Activated CD4-positive, alpha-beta memory T cell treated with anti-CD3 and anti-CD28 coated beads, Interleukin-2, amount 10 ng/mL, durations not matched to agents 7 days and 5 days (primary cell): ENCODE measurements at places on chromosomes 1 and 21. TPM values are rescaled to one million over a fixed set of nuclear protein-coding genes. Genes with fewer than 3 reads are reported as not detected.

DNA sequence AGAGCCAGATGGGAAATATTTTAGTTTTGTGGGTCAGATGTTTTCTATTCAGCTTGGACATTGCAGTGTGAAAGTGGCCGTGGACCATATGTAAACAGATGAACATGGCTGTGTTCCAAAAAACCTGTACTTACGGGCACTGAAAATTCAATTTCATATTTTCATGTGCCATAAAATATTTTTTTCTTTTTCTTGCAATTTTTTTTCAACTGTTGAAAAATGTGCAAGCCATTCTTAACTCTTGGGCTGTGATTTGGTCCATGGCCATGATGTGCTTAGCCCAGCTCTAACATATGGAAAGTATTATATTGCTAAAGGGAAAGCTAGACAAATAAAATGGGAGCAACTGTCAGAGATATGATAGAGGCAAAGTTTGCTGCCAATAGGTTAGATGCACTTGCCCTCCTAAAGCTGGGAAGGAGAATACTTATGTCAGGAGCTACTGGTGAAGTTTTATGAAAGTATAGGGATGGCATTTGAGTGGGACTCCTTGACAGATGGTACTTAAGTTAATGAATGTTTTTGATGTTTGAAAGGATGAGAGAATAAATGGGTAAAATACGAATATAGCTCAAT is 240.3 kb downstream of the RYR2 start:
- H3K27me3 ChIP-seq = peaks cover 2% of the 10 kb centered on the region
- H3K4me3 ChIP-seq = no peak overlapping the region
- DNase-seq = no peak
- H3K4me1 ChIP-seq = no peaks in the 10 kb centered on the region
- H3K36me3 ChIP-seq = no peaks in the 10 kb centered on the region

DNA sequence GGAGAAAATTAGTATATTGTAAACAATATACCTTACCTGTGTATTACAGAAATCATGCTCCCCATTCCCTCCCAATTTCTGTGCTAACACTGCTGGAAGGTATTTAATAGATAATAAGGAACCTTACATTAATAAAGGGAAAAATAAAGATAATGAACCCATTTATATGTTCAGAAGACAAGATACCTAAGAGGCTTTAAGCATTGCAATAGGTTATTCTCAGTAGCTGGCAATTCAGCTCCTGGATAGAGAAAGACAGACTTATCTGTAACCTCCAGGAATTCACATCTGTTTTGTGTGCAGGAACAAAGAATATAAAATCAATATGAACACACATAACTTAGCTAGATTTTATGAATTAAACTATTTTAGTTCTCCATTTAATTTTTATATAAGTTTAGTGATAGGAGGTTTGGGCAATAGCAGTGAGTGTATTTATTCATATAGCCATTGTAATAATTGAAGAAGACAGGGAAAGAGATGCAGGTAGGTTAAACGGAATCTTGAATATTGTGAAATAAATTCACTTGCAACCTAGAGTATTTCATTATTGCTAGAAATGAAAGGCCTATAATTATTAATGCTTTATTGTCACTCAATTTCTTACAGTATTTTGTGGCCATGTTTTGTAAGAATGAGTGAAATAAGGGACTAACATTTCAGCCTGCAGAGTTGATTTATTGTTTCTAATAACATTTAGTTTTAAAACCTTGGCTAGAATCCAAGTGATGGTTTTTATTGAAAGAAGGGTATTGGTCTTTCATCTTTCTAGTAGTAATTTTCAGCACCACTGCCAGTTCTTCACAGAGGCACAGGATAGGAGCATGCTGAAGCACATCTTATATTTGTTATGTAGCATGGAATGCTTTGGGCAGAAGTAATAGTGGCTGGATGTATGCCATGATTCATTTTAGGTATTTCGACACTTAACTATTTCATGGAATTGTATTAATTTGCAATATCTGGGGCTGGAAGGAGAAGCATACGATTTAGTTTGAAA is 1.5 kb downstream of the XPR1 start:
- no peaks in the 10 kb centered on the region for H3K36me3 ChIP-seq
- no peak overlapping the region for H3K27ac ChIP-seq
- DNase-seq = no peak
- peaks cover 6% of the 10 kb centered on the region for H3K4me1 ChIP-seq
- no peaks in the 10 kb centered on the region for H3K27me3 ChIP-seq
- H3K4me3 ChIP-seq = no peak overlapping the region

DNA sequence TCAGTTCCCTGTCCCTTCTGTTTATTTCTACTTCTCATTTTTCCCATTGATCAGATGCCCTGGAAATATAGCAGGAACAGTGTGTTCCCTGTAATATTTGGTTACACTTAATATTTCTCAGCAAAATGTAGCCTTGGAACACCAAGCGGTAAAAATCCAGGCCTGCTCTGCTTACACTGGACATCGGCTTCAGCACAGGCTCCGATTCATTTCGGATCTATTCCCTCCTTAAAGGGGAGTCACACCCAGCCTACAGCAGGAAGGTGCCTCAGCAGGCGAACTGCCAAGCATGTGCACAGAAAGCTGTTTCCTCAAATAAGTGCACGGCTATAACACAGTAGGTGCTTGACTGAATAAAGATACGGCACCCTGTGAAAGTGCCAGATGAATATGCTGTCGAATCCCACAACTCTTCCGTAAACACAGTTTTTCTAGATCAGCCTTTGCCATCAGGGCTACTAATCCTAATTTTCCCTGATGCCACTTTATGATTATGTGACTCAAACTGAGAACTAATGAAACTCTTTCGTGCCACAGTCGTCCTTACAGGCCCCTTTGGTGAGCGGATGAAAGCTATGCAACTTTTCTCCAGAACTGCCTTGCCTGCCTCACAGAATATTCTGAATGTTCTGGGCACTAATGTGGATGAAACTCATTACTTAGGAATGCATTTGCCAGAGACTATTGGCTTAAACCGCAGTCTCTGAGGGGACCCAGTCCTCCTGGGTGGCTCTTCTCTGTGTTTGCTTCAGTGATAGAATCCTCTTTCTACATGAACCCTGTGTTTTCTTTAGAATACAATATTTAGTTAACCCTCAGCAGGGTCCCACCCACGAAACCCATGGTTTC is 275.5 kb upstream of the RUNX1 start:
- no peaks in the 10 kb centered on the region for H3K36me3 ChIP-seq
- H3K27ac ChIP-seq = no peak overlapping the region
- DNase-seq = no peak
- H3K4me1 ChIP-seq = no peaks in the 10 kb centered on the region
- no peak overlapping the region for H3K4me3 ChIP-seq

DNA sequence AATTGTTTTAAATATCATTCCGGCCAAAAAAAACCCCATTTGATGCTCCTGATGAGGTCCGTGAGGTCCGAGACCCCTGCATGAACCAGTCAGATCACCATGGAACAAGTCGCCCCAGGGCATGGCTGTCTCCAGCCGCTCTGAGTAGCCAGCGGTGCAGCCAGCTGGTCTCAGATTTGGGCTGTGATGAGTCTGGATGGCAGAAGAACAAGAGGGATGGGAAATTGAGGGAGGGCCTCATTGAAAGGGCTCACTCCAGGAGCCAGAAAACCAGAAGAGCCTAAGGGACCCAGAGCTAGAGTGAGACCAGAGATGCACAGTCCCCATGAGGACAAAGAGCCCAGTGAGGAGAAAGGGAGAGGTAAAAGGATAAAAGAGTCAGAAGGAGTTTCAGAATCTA is 174.0 kb downstream of the TOMM20 start:
- H3K27ac ChIP-seq = peak overlapping the region; percentile 73
- no peak overlapping the region for H3K4me3 ChIP-seq
- H3K36me3 ChIP-seq = no peaks in the 10 kb centered on the region
- DNase-seq = no peak

GRCh38 chr1:216937491-216937890 is 214.3 kb upstream of the ESRRG start:
- no peaks in the 10 kb centered on the region for H3K4me1 ChIP-seq
- no peak overlapping the region for H3K4me3 ChIP-seq
- no peaks in the 10 kb centered on the region for H3K36me3 ChIP-seq
- no peaks in the 10 kb centered on the region for H3K27me3 ChIP-seq
- no peak for DNase-seq

DNA sequence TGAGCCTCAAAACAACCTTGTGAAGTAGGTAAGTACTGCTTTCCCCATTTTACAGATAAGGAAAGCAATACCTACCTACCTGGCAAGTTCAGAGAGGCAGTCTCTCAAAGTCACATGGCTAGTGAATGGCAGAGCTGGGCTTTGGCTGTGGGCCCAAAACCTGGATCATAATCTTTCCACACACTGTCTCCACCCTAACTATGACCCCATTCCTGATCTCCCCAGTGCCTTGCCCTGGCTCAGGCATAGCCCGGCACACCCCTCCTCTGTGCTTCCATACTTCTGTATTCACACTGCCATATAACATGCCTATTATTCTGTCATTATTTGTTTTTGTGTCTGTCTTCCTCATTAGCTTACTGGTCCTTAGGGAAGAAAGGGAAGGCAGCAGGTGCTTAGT is 15.9 kb downstream of the GNG12 start:
- peaks cover 12% of the 10 kb centered on the region for H3K27me3 ChIP-seq
- no peaks in the 10 kb centered on the region for H3K4me1 ChIP-seq
- no peaks in the 10 kb centered on the region for H3K36me3 ChIP-seq
- no peak for DNase-seq
- H3K4me3 ChIP-seq = no peak overlapping the region
- H3K27ac ChIP-seq = no peak overlapping the region

DNA sequence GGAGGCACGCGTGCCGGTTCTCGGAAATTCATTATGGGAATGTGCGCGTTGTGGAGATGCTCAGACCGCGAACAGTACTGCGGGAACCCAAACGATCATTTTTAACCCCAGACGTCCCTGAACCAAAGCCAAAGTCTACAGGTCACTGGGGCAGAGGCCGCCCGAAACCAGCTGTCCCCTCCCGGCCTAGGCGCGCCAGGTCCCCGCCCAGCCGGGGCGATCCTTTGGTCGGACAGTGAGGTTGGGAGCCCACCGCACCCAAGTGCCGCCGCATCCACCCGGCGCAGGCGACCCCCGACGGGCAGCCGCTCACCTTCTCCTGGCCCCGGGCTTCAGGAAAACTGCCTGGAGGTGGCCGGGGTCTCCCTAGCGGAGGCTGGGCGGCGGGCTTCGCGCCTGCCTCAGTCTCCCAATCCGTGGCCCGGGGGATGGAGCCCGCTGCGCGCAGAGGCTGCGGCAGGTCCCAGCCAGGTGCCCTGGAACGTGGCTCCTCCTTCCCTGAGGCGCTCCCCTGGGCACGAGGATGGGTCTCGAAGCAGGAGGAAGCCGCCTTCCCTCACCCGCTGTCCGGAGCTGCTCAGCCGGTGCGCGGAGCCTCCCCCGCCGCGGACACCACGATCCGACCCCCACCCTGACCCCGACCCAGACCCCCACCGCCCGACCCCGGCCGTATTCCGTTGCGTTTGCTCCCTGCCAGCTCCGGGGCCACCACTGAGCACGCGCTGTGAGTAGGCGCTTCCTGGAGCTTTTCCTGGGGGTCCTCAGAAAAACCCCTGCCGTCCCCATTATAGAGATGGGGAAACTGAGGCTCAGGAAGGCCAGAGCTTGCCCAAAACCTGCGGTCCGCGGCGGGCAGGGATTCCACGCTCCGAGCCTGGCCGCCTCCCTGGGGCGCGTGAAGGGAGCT is 8.1 kb upstream of the SLX9 start:
- no peaks in the 10 kb centered on the region for H3K27me3 ChIP-seq
- peaks cover 48% of the 10 kb centered on the region for H3K4me1 ChIP-seq
- peak overlapping the region; percentile 81 for H3K4me3 ChIP-seq
- no peak for DNase-seq
- peaks cover 12% of the 10 kb centered on the region for H3K36me3 ChIP-seq

GRCh38 chr1:118118469-118118868 is 66.6 kb downstream of the SPAG17 start:
- H3K27me3 ChIP-seq = no peaks in the 10 kb centered on the region
- H3K4me1 ChIP-seq = no peaks in the 10 kb centered on the region
- H3K27ac ChIP-seq = no peak overlapping the region
- no peak for DNase-seq
- H3K36me3 ChIP-seq = no peaks in the 10 kb centered on the region
- H3K4me3 ChIP-seq = no peak overlapping the region

DNA sequence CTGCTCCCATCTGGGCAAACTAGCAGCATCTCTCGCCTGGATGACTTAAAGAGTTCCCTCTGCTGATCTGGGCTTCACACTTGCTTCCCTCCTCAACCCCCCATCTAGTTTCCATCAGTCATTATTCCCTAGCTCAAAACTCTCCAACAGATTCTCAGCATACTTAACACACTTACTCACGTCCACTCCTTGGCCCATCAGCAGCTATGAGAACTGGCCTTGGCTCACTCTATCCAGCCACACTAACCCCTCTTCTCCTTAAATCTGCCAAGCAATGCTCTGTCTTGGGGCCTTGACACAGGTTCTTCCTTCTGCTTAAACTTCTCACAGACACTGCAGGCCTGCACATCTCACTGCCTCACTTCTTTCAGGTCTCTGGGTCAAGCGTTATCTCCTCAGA is 41.6 kb downstream of the GNG12 start:
- no peaks in the 10 kb centered on the region for H3K4me1 ChIP-seq
- DNase-seq = no peak
- no peaks in the 10 kb centered on the region for H3K36me3 ChIP-seq
- H3K27ac ChIP-seq = no peak overlapping the region

DNA sequence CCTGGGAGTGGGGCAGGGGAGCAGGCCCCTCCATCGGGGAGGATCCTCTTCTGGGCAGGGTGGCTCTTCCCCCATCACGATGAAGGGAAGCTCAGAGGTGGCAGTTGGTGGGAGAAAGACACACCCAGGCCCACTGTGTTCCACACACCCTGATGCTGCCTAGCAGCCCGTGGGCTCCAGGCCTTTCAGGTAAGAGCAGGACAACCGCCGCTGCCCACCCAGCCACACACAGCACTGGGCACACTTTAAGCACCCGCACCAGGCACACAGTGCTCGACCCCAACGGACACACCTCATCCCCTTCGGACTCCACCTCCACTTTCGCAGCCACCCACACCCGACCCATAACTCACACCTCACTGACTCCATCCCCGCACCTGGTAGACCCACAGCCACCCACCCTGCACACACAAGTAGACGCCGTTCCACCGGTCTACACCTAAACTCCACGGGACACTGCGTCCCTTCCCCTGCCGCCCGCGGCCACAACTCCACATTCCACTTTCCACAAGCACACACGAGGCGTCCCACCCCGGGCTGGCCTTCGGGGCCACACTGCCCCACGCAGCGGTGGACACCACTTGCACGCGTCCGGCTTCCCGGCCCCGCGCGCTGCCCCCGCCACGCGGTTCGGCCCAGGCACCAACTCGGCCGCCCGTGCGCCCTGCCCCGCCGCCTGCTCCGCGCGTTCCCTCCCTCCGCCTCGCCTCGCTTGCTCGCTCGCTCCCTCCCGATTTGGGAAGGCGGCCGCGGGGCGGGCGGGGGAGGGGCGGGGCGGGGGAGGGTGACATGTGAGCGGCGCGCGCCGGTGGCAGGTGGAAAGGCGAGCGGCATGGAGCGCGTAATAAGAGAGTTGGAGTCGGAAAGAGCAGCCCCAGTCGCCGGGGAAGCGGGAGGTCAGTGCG is at the start of gene KCNQ4:
KCNQ4 (plus strand) TSS at position 787 of the 905 bp plus-strand sequence. CDS start 307 bp downstream, outside the sequence.
- H3K4me3 ChIP-seq = peak within 1 kb of the TSS; percentile 50
- peaks cover 6% of the 10 kb centered on the region for H3K36me3 ChIP-seq
- DNase-seq = no peak
- H3K27ac ChIP-seq = no peak within 1 kb of the TSS
- H3K4me1 ChIP-seq = peaks cover 11% of the 10 kb centered on the region
- H3K27me3 ChIP-seq = peaks cover 37% of the 10 kb centered on the region

The KRTAP19-2 gene
- total RNA-seq = not detected

The CLDN19 gene
- not detected for total RNA-seq
